HFFc6 (cell line): ENCODE measurements at places on chromosomes 11 and 22. TPM values are rescaled to one million over a fixed set of nuclear protein-coding genes. Genes with fewer than 3 reads are reported as not detected.
A peak's percentile ranks its signal among the peaks of the same experiment; 100 is the strongest.

DNA sequence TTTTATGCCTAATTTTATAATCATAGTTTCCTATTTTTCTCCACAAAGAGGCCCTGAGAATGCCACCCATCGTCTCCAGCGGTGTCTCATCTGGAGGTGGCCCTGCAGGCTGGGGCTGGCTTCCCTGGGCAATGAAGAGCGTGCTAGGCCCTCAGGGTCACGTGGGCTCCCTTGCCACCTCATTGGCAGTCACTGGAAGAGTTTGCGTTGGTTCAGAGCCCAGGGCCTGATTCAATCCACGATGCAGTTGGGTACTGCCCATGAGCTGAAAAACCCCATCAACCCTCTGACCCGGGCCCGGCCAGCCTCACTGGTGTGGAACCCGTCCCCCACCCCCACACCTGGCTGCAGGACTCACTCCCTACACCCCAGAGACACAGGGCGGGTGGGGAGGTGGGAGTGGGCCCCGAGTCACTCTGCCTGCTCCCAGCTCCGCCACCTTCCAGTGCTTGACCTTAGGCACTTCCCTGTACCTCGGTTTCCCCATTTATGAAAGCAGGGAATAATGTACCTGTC, 43.4 kb upstream of the A4GALT start:
- no peak for DNase-seq

The OR4D11 gene
- total RNA-seq, result not detected in 3 replicates

GRCh38 chr11:116173506-116173905, 599.3 kb downstream of the BUD13 start:
- DNase-seq, result no peak

- DNase-seq, result no peak
Observed at GRCh38 chr11:123233280-123233974, 38.4 kb upstream of the CLMP start.

The KIRREL3 gene
- 25.7 to 37.6 TPM (median 29.9 TPM) in 3 replicates for total RNA-seq

DNA sequence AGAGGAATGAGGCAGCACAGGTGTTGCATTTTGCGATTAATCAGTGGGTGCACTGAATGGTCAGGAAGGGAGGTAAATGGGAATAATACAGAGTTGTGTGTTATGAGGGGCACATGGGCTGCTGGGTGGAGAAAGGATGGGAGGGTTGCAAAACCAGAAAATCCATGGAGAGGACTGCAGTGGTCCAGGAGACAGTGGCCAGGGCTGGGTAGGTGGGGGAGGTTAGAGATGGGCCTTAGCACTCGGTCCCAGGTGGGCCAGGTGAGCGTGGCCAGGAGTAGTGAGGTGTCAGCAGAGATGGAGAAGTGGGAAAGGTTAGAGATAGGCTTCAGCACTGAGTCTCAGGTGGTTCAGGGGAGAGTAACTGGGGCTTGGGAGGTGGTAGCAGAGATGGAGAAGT, 399.1 kb upstream of the LARGE1 start:
- no peak for DNase-seq

GRCh38 chr11:29656597-29656996, 360.2 kb downstream of the KCNA4 start:
- no peak for DNase-seq

DNA sequence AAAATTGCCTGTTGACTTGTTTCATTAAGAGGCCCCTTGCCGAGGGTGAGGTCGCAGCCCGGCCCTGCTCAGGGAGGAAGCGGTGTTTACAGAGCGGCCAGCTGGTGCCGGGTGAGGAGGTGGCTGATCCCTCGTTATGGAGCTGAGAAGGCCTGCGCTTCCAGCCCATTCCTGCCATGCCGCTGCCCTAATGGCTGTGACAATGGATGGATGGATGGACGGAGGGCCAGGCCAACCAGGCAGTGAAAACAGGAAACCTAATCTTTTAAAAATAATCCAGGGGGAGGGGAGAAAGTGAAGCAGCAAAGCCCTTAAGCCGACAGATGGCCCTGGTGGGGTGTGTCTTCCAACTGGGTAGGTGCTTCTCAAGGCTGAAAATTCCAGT, 38.5 kb downstream of the BCR start:
- DNase-seq, result no peak

DNA sequence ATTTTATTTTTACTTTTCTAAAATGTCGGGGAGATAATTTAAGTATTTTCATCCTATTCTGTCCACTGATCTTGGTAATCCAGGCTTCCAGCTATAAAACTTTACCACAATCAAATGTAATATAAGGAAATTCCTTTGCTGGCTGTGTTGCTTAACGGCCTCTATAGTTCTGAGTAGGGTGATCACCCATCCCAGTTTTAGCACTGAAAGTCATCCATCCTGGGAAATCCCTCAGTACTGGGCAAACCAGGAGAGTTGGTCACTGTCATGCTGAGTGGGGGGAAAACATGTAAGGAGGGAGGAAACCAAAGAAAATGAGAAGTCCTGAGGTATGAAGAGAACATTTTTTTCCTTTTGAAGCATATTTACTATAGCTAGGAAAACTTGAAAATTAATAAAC, 12.8 kb upstream of the BACE1-AS start:
- no peak for DNase-seq

- no peak for DNase-seq
Observed at GRCh38 chr11:123313262-123313661, 116.8 kb upstream of the GRAMD1B start.

- DNase-seq, result no peak
Observed at GRCh38 chr11:118610225-118610772, 2.9 kb downstream of the PHLDB1 start.

The SLC29A2 gene
- 0.09 TPM in 1 of 3 replicates, not detected in the others for total RNA-seq

DNA sequence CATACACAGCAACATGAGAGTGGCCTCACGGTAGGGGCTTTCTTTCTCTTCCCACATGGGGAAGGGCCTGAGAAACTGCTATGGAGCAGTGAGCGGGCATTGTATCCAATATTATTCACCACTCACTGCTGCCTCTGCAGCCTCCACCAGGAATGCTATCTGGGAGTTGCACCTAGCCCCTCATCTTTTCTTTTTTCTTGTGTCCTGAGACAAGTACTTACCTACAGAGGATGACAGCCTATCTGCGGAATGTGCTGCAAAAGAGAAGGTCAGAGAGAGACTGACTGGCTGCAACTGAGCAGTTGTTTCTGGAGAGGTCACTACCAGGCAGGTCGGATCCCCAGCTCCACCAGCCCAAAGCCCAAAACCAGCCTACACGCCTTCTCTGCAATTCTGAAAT, 52.1 kb upstream of the HTATIP2 start:
- DNase-seq, result no peak

The DBX1 gene
- total RNA-seq, result not detected in 3 replicates

DNA sequence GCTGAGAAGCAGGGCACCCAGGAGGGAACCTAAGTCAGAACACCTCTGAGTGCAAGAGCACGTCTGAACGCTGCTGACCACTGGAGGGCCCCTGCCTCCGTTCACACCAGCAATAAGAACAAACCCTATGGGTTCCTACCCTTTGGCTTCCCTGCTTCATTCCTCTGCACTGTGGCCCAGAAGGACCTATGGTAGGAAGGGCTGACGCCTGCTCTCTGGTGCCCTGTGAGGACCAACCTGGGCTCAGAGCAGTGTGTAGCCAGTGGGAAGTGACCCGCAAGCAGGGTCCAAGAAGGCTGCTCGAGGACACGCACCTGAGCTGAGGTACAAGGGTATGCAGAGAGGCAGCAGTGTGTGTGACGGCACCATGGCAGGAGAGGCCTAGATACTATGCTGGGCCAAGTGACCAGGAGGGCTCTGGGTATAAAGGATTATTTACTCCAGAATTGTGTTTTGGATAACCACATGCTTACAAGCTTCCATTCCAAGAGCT, 68.8 kb upstream of the CLTCL1 start:
- DNase-seq, result no peak

DNA sequence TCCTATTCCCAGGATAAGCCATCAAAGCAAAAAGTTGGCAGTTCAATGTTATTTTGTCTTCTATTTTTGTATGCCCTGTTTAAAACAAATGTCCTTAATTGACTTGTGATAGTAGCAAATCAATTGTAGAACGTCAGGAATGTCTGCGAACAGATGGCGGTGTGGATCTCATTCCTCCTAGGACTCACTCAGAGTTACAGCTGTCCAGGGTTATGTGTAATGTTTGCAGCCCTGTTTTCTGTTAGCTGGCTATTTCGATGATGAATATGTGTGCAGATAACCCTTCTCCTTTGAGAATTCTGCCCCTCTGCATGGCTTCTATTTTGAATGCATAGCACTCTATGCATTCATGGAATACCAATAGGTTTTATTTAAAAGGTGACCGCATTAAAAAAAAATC, 1248.0 kb upstream of the CNTN5 start:
- no peak for DNase-seq

The NNMT gene
- 195 to 264 TPM (median 248 TPM) in 3 replicates for total RNA-seq

DNA sequence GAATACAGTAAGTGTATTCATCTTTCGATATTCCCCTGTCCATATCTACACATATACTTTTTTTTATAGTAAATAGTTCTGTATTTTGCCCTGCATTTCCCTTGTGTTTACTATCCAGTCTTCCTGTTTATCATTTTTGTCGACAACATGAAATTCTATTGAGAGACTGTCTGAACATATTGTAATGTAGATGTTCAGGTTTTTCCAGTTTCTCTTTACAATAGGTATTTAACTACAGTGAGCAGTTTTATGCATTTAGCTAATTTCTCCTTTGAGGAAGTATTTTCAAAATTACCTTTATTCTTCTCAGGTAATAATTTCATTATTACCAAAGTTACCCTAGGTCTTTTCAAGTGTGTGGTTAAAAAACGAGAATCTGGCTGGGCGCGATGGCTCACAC, 16.7 kb downstream of the PIK3IP1 start:
- no peak for DNase-seq

DNA sequence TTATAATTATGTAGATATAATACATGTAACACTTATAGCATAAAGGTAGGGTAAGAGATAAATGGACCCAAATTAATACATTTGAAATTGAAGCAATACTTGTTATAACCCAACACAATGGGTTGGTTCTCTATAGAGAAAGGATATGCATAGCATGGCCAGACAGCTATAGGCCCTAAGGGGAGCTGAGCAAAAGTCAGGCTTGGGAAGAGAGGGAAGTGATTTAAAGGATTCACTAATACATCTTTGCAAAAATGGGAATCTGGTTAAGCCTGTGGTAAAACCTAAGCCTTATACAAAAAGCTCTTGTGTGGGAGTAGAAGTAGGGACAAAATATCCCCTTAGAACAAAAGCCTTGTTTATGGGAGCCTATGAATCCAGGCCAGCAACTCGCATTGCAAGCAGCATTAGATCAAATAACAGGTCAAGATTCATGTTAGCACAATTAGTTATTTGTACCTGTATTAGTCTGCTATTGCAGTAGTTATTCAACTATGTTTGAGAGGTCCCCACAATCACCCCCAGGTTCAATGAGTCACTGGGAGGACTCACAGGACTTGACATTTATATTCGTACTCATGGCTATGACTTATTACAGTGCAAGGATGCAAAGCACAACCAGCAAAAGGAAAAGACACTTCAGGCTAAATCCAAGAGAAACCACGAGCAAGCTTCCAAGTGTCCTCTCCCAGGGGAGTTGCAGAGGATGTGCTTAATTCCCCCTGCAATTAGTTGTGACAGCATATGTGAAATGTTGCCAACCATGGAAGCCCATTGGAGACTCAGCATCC, 144.7 kb upstream of the LMO1 start:
- no peak for DNase-seq

The RHOD gene
- 5.4 and 16.4 TPM in 2 replicates for total RNA-seq

DNA sequence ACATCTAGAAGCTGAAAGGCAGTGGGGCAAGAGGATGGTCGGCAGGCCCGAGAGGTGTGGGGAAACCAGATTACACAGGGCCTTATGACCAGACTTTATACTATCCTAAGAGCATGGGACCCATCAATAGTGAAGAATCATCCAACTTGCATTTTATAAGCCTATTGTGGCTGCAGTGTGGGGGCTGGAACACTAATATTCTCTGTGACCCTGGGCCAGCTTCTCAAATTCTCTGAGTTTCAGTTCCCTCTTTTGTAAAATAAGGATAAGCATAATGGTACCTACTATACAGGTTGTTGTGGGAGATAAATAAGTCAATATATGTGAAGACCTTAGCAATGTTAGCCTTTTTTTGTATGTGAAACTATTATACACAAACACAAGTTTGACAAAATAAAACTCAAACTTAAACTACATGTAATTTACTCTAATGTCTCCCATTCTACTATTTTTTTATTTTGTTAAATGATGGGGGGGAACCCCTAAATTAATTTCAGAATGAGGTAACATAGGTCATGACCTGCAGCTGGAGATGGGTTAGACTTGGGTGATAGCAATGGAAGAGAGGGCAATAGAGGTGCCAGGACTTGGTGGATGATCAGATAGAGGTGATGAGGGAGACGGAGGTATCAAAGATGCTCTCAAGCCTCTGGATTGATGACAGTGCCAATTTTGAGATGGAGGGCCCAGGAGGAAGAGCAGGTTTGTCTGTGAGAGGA, 30.1 kb downstream of the SMCO4 start:
- DNase-seq, result no peak

The SCO2 gene
- 8.2 to 11.6 TPM (median 10.5 TPM) in 3 replicates for total RNA-seq

- DNase-seq, result no peak
Observed at GRCh38 chr11:111494040-111494439, 18.1 kb downstream of the BTG4 start.

- DNase-seq, result no peak
Observed at GRCh38 chr22:50519151-50519550, 6.2 kb downstream of the SCO2 start.

- no peak for DNase-seq
Observed at GRCh38 chr11:36447947-36448346, 62.1 kb downstream of the TRAF6 start.

The STARD10 gene
- total RNA-seq, result 11.2 to 16.0 TPM (median 12.8 TPM) in 3 replicates

- DNase-seq, result no peak
Observed at GRCh38 chr11:122115524-122116379, at the start of gene BLID. TSS of gene BLID (minus strand) at chr11:122116215. CDS start at chr11:122115922, 293 bp downstream.

GRCh38 chr11:104999721-105000120, 23.2 kb downstream of the CASP5 start:
- DNase-seq, result no peak

- no peak for DNase-seq
Observed at GRCh38 chr11:91763331-91763730, 461.3 kb upstream of the FAT3 start.

- DNase-seq, result no peak
Observed at GRCh38 chr11:120660024-120660565, 148.5 kb downstream of the GRIK4 start.

The DNAJB13 gene
- 0.36 TPM in 1 of 3 replicates, not detected in the others for total RNA-seq

GRCh38 chr11:127017482-127017881, 16.9 kb upstream of the KIRREL3 start:
- DNase-seq, result peak; percentile 91

GRCh38 chr11:115585361-115586024, 81.3 kb upstream of the CADM1 start:
- no peak for DNase-seq

DNA sequence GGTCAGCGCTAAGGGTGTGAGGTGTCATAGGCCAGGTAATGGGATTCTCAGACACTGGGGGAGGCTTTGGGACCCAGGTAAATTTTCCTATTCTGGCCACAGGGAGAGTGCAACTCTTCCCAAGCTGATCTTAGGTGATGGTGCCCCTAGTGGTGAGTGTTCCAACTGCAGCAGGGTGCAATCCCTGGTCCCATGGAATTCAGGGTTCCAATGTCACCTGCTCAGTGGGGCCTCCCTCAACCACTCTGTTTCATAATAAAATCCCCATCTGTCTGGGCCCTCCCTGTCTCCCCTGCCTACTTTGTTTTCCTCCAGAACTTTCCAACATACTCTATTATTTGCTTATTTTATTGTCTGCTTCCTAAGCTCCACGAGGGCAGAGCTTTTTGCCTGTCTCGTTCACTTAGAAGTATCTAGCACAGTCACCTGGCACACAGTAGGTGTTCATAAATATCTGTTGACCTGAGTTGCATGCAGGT, 2.9 kb upstream of the SGSM1 start:
- DNase-seq, result peak; percentile 12

The HEPHL1 gene
- not detected in 2 replicates for total RNA-seq

- peak; percentile 67 for DNase-seq
Observed at GRCh38 chr11:72326151-72326848, 82.3 kb upstream of the PHOX2A start.

GRCh38 chr22:27556371-27556770, 245.2 kb downstream of the MN1 start:
- no peak for DNase-seq

The SLC7A4 gene
- not detected in 3 replicates for total RNA-seq
